Right renal cortex interstitium (tissue), 3 donors: ENCODE measurements at places on chromosomes 7 and 10. TPM values are rescaled to one million over a fixed set of nuclear protein-coding genes. Genes with fewer than 3 reads are reported as not detected.

- DNase-seq = no peak
Measured at GRCh38 chr10:59913547-59914237, 7.3 kb upstream of the CCDC6 start.

- DNase-seq = no peak
Measured at GRCh38 chr7:76340617-76341131, 18.1 kb downstream of the YWHAG start.

GRCh38 chr7:116630932-116631671, 40.9 kb upstream of the MET start:
- no peak for DNase-seq

GRCh38 chr7:97342512-97342911, 225.0 kb downstream of the SDHAF3 start:
- DNase-seq = no peak

DNA sequence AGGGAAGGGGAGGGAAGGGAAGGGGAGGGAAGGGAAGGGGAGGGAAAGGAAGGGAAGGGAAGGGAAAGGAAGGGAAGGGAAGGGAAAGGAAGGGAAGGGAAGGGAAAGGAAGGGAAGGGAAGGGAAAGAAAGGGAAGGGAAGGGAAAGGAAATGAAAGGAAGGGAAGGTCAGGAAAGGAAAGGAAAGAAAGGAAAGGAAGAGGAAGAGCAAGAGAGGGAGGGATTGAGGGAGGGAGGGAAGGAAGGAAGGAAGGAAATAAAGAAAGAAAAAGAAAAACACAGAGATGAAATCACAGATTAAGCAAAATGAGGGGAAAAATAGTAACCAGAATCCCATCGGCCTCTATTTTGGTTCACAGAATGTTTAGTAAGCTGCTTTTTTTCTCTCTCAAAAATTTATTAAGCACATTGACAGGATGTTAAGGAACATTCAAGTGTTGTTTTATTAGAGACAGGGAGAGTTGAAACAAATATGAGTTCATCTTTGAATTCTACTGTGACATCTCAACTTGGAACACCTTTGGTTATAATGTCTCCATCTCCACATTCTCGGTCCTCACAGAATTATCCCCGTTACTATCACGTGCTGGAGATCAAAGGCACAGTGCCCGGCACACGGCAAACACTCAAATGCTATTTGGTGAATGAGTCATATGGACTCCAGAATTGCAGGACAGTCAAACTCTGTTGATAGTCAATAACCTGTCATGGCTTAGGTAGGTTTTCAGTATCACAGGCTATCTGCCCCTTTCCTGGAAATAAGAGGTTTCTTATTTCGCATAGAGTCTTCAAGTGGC, 52.4 kb downstream of the ABCB1 start:
- no peak for DNase-seq

GRCh38 chr7:115136796-115137443, 215.0 kb downstream of the MDFIC start:
- no peak for DNase-seq

GRCh38 chr10:114682121-114682520, 24.0 kb upstream of the ABLIM1 start:
- no peak for DNase-seq

BTAF1 gene
- 57.0 TPM for polyA plus RNA-seq

CDHR1 gene
- 0.72 TPM for polyA plus RNA-seq

OR13A1 gene
- polyA plus RNA-seq = not detected

DRGX gene
- polyA plus RNA-seq = not detected
